Activated CD4-positive, alpha-beta T cell treated with anti-CD3 and anti-CD28 coated beads for 48 hours (primary cell): ENCODE measurements at places on chromosomes 2 and 18.

- no peak for DNase-seq
Observed at GRCh38 chr2:118854507-118855345, 7.3 kb upstream of the EN1 start.

GRCh38 chr2:33521791-33522281 is 45.4 kb downstream of the RASGRP3 start:
- no peak for DNase-seq

DNA sequence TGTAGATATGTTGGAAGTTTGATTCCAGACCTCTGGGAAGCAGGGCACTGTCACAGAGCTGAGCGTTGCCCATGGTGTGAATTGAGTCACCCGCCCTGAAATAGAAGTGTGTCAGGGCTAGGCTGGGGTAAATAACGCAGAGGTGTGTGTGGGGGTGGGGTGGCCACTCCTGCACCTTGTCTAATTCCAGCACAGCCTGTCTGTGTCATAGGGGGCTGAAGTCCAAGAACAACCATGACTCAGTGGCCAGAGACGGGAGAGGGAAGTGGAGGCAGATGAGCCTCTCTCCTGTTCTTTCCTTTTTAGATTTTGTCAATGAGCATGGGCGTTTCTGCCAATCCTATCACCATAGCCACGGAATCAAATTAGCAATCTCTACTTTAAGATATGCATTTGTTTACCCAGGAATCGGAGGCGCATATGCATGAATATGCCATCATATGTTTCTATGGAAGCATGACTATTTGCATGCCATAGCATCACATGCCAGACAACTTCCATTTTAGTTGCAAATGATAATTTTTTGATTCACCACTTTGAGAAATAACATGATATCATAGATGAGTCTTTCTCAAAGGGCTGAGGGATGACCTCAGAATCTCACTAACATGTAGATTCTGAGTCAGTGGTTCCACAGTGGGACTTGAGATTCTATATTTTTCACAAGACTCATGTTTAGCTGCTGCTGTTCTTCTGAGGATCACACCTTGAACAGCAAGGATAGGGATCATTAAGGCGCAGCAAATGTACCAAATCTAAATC is 852.9 kb downstream of the DCDC2C start:
- no peak for DNase-seq

DNA sequence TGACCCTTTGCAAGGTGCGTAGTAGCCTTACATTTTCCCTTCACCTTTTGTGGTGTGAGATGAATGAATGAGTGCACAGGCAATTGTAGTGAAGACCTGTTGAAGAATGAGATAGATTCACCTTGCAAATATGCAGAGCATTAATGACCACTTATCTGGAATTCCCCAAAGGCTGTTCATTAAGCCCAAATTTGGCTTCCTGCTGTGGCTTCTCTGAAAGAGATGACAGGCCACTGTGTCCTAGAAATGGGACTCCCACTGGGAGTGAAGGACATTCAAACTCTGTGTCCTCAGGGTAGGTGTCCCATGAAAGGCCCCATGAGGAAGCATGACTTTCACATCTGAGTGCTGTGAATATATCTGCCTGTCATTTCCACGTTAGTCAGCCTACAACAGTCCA is 1821.8 kb upstream of the PIK3C3 start:
- no peak for DNase-seq

GRCh38 chr2:160970052-160970965 is 189.9 kb upstream of the TANK start:
- no peak for DNase-seq

GRCh38 chr18:60232541-60232940 is 140.0 kb downstream of the MC4R start:
- DNase-seq: no peak

GRCh38 chr2:3449086-3449485 is 69.6 kb downstream of the TRAPPC12 start:
- no peak for DNase-seq

- DNase-seq: no peak
Observed at GRCh38 chr18:995629-996028, 91.0 kb downstream of the ADCYAP1 start.

DNA sequence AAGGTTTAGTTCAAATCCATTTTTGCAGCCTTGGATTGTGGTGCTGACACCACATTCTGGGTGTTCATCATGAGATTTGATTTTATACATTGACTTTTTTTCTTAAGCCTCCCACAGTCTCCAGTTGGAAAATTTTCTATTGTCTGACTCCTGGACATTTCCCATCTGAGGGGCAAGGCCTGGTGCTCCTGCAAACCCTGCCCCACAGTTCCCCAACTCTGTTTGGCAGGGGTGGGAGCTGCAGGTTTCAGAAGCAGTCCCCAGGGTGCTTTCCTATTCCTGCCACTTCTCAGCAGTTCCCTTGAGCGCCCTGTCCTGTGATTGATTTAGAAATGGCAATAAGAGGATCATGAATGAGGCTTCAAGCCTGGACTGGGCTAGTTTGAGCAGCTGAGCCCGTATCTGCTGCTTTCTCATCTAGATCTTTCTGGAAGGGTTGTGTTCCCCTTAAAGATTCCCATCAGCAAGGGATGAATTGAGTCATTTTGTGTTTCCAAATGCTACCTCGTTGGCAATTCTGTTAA is 77.0 kb downstream of the CIB4 start:
- no peak for DNase-seq

- DNase-seq: peak; percentile 81
Observed at GRCh38 chr2:94874277-94874997, 3.2 kb downstream of the TEKT4 start.

GRCh38 chr2:96787411-96787810 is 26.7 kb downstream of the CNNM4 start:
- no peak for DNase-seq

- no peak for DNase-seq
Observed at GRCh38 chr2:199848389-199849130, 2.4 kb downstream of the FTCDNL1 start.

- no peak for DNase-seq
Observed at GRCh38 chr18:38243291-38243690, 677.7 kb upstream of the CELF4 start.

- no peak for DNase-seq
Observed at GRCh38 chr2:95042472-95043271, 17.2 kb downstream of the MAL start.

- no peak for DNase-seq
Observed at GRCh38 chr2:237718277-237718634, 80.3 kb upstream of the RBM44 start.

- DNase-seq: no peak
Observed at GRCh38 chr2:138626148-138626547, 124.6 kb downstream of the SPOPL start.

DNA sequence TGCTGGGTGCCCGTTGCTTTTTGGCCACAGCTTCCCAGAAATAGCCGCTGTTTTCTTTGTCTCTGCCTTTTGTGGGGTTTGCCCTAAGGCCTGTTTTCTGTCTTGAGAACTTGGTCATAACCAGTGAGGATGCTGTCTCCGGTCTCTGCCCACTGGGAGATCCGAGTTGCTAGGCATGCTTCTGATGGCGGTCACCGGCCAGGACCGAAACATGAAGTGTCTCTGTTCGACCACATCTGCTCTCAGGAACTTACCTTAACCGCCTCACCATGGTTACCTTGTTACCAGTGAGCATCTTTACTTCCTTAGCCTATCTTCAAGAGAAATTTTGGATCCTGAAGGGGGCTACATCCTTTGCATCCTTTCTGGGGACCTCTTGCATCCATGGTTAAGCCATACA is 91.9 kb downstream of the RTP5 start:
- no peak for DNase-seq

DNA sequence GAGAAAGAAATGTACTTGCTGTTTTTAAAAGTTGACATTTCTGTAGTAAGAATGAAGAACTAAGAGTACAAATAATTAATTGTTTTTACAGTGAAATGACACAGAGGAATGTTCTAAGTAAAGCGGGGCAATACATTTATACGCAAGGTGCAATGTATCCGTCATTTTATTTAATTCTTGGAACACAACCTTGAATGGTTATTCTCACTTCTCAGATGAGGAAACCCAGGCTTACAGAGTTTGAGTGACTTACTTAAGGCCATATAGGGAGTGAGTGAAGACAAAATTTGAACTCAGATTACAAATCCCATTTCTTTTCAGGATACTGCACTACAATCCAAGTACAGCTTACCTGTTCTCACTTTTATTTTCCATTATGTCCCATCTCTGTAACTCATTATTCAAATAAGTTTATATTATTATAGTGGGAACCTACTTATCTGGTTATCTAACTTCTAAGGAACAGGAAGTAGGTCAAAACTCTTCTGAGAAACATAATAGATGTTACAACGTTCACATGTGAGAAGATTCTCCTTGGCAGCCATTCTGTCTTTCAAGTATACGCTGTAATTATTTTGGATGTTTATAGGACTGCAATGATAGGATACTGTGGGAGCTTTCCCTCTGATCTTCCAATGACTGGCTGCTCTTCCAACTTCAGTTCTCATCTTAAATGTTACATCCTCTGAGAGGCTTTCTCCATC is 12.3 kb upstream of the STK17B start:
- DNase-seq: no peak

GRCh38 chr2:66865161-66865560 is 430.2 kb downstream of the MEIS1 start:
- no peak for DNase-seq

DNA sequence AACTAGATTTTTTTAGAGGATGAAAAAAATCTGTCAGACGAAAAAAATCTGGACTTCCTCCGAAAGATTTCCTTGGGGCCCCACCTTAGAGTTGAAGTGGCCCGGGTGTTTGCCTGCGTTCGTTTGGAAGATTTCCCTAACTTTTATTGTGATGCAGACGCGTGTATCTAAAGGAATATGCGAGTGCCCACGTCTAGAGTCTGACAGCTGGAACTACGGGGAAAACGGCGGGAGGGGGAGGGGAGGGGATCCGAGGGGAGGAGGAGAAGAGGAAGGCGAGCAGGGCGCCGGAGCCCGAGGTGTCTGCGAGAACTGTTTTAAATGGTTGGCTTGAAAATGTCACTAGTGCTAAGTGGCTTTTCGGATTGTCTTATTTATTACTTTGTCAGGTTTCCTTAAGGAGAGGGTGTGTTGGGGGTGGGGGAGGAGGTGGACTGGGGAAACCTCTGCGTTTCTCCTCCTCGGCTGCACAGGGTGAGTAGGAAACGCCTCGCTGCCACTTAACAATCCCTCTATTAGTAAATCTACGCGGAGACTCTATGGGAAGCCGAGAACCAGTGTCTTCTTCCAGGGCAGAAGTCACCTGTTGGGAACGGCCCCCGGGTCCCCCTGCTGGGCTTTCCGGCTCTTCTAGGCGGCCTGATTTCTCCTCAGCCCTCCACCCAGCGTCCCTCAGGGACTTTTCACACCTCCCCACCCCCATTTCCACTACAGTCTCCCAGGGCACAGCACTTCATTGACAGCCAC is 2.4 kb upstream of the SP9 start:
- no peak for DNase-seq

- DNase-seq: no peak
Observed at GRCh38 chr2:217789736-217790181, 213.0 kb downstream of the TNS1 start.

- no peak for DNase-seq
Observed at GRCh38 chr2:241193271-241193670, 4.8 kb downstream of the ANO7 start.
